Stimulated activated CD4-positive, alpha-beta T cell treated with anti-CD3 and anti-CD28 coated beads, Interleukin-2, amount 100 ng/mL, for 24 hours (primary cell): ENCODE measurements at places on chromosomes 11 and 22.
A peak's percentile ranks its signal among the peaks of the same experiment; 100 is the strongest.

DNA sequence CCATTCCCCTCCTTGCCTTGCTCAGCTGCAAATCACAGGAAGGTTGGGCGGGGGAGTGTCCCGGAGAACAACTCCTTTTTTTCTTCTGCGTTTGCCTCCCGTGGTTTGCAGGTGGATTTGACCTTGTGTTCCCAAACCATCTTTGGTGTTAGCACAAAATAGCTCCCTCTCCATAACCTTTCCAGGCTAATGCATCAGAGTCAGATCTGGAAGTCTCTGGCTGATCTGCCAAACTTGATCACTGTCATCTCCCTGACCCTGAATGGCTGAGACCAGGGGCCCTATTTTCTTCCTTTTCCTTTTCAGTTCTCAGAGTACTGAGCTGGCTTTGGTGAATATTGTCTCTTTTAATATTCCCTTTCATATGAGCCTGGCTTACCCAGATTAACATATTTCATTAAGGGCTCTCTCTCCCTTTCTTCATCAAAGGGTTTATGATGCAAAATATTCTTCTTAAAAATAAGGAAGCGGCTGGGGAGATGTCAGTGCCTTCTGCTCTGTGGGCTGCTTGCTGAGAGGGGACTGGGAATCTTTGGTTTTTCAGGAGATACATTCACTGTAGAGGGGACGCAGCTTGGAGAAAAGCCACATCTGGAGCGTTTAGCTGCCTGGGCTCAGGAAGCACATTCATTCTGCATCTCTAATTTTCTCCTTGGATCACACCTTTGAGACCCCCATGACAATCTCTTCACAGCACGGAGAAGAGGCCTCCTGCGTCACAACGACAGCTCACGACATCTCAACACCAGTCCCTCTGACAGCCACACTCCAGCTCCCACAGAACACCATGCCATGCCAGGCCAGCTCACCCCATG lies 148.3 kb downstream of the CEP164 start:
- DNase-seq: no peak

- no peak for DNase-seq
These were observed 41.6 kb downstream of the PRCP start for GRCh38 chr11:82858556-82859091.

DNA sequence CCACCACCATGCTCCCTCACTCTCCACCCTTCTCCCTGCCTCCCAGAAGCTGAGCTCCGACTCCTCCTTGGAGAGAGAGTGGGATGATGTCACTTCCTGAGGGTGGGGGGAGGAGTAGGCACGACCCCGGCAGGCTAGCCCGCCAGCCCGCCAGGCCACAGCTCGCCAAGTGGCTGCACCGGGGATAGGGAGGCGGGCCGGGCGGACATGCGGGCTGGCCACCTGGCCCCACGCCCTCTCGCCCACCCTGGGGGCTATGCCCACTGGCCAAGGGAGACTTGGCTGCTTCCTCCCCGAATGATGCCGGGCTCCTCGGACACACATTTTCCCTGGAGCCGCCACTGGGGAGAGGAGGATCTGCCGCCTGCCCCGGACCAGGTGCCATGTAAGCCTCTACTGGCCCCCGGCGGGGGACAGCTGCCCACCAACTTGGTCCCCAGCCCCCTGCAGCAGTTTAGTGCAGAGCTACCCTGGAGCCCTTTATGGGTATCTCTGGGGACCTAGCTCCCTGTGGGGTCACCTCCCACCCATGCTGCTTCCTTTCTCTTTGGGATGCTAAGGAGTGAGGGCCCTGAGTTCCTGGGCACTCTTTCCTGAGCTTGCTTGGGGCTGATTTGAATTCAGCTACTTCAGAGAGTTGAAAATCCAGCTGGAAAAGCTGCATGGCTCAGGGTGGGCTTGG lies 33.7 kb upstream of the MYRF start:
- no peak for DNase-seq

GRCh38 chr11:131811383-131811782 lies 441.0 kb downstream of the NTM start:
- no peak for DNase-seq

- DNase-seq: no peak
These were observed 129.7 kb downstream of the LDLRAD3 start for GRCh38 chr11:36073411-36074203.

DNA sequence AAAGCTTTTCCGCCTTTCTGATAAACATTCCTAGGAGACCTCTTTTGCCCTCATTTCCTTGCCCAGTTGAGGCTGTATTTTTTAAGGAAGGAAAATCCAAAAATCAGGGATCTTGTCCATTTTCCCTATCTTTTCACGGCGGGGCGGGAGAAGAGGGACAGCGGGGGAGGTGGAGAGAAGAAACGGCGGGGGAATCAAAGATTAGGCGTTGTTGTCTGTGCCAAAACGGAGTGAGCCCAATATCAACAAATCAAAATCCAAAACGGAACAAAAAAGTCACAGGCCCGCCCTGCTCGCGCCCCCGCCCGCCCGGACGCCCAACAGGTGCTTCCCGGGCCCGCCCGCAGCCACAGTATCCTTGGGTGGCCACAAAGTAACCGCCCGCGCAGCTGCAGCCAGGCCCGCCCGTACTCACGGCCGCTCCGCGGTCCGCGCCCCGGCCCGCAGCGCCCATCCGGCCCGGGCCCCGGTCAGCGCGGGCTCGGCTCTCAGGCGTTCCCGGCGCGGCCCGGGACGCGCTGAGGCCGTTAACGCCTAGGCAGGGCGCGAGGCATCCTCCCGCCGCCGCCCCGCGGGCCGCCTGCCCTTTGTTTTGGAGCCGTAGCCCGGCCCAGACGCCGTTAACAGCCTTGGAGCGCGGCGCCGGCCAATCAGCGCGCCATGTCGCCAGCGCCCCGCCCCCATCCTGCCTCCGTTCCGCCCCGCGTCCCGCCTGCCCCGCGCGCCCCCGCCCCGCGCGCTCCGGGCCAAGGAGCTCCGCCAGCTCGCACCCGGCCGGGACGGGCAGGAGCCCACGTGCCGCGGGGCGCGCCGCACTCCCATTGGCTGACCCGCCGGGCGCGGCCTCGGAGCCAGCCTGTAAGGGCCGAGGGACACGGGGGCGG lies at the start of gene YPEL1:
Gene YPEL1 (minus strand): TSS at position 595 of the 884 bp plus-strand sequence. CDS start 25,050 bp downstream, outside the sequence.
- peak; percentile 91 for DNase-seq

- DNase-seq: no peak
These were observed 82.9 kb upstream of the ARHGAP20 start for GRCh38 chr11:110795112-110795624.

- no peak for DNase-seq
These were observed 821 bp downstream of the CELF1 start for GRCh38 chr11:47552056-47552565.

GRCh38 chr11:46498179-46498578 lies 95.6 kb downstream of the AMBRA1 start:
- DNase-seq: no peak

DNA sequence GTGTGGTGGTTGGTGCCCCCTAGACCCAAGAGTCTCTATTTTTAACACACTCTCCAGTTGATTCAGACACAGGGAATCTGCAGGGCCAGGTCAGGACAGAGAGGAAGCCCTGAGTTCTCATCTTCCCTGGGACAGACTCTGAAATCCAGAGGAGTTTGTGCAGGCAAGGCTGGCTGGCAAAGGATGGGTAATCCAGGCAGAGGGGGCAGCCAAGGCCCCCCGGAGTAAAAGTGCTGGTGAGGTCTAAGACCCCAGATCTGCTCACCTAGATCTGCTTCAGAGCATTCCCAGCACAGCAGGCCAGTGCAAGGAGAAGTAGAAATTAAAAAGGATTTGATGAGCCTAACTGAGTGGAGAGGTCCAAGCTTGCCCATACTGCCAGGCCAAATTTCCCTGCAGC lies 40.6 kb upstream of the MN1 start:
- DNase-seq: no peak

- peak; percentile 51 for DNase-seq
These were observed 113.1 kb upstream of the NNMT start for GRCh38 chr11:114183044-114183511.

- no peak for DNase-seq
These were observed 16.0 kb downstream of the FZD4 start for GRCh38 chr11:86938900-86939880.

GRCh38 chr11:77660947-77661346 lies 23.4 kb upstream of the CLNS1A start:
- DNase-seq: no peak
